ENCODE measurements at places on chromosomes 7 and 10. TPM values are rescaled to one million over a fixed set of nuclear protein-coding genes. Genes with fewer than 3 reads are reported as not detected.

The GRM8 gene
- polyA plus RNA-seq = 0.07 TPM

The MAPK8 gene
- polyA plus RNA-seq = 7.9 TPM

The OR2A7 gene
- polyA plus RNA-seq = 0.67 TPM

The MCM10 gene
- 1.6 TPM for polyA plus RNA-seq

The HOXA9 gene
- 6.3 TPM for polyA plus RNA-seq

The COL13A1 gene
- 0.49 TPM for polyA plus RNA-seq

The LCOR gene
- polyA plus RNA-seq = 2.3 TPM

The DAGLB gene
- polyA plus RNA-seq = 7.2 TPM

The GNGT1 gene
- polyA plus RNA-seq = not detected

The FOXP2 gene
- 2.0 TPM for polyA plus RNA-seq

The CFAP70 gene
- polyA plus RNA-seq = 3.0 TPM

The AGR3 gene
- 3.9 TPM for polyA plus RNA-seq

The STEAP1 gene
- 4.3 TPM for polyA plus RNA-seq

The RELN gene
- polyA plus RNA-seq = 2.0 TPM

The CCDC172 gene
- polyA plus RNA-seq = not detected

The SAMD9L gene
- 8.9 TPM for polyA plus RNA-seq

The ZNF503 gene
- 11.5 TPM for polyA plus RNA-seq

The ATOH7 gene
- polyA plus RNA-seq = 0.04 TPM

The ZPBP gene
- not detected for polyA plus RNA-seq

The WEE2 gene
- polyA plus RNA-seq = 0.12 TPM
